ENCODE measurements at places on chromosomes 3 and 15.
A peak's percentile ranks its signal among the peaks of the same experiment; 100 is the strongest.

DNA sequence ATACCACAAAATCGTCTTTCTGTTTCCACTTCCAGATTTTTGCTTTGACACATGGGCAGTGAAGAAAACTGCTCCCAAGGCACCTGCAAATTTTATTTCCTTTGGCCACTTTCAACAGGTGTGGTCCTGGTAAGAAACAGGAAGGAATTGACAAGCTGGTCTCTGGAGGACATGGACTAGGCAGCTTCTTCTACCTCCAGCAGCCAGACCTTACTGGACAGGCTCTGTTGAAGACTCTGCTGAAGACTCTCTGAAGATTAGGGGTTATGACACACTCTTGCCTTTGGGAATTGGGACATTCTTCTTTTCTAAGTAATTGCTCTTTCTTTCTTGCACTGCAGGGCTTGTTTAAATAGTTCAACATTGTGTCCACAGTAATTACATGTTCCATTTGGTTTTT is 147.7 kb upstream of the DCBLD2 start:
- DNase-seq, result no peak

- DNase-seq, result no peak
Measured at GRCh38 chr3:119099785-119100184, 46.2 kb upstream of the TEX55 start.

DNA sequence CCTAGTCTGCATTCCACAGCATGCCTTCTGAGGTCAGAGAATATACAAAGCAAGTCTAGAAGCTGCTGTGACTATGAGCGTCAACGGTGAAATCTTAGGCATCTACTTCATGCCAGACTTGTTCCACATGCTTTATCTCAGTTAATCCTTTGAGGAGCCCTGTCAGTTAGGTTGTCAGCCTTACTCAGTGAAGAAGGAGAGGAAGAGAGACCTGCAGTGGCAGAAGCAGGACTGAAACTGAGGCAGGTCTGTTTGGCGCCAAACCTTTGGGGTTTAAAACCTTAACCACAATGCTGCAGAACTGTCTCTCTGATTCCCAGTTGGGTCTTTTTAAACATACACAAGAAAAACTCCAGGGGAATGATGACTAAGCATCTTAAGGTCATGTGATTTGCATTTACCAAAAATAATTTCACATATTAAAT is 139.0 kb upstream of the LIPC start:
- DNase-seq, result peak; percentile 29

DNA sequence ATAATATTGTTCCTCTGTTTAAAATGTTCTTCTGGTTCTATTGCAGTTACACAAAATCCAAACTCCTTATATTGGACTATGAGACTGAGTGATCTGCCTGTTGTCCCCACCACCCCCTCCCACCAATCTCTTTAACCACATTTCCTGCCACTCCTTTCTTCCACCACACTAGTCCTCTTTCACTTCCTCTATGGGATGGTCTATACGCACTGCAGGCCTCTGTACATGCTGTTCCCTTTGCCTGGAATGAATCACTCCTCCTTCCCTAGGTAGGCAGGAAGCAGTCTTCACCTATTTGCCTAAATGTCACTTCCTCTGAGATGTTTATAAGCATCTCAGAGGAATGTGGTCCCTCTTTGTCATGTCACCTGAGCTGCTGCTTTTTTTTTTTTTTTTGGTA is 4.0 kb downstream of the MAP2K1 start:
- DNase-seq, result no peak

DNA sequence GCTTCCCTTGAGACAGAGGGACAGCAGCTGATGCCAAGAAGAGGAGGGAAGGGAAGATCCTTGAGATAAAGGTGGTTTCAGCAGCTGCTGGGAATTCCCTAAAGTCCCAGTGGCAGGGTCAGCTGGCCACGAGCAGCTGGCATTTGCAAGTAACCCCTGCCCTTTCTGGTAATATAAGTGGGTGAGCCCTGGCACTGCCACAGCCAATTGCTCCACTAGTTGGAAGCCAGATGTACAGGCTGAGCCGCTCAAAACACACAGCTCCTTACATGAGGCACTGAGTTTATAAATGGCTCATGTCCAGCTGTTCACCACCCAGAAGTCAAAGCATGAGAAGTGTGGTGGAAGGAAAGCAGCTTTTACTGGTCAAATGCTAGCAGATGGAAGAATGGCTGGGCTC is 35.4 kb downstream of the PRR20G start:
- DNase-seq, result no peak

- DNase-seq, result no peak
Measured at GRCh38 chr3:38581774-38582173, 67.7 kb downstream of the SCN5A start.

DNA sequence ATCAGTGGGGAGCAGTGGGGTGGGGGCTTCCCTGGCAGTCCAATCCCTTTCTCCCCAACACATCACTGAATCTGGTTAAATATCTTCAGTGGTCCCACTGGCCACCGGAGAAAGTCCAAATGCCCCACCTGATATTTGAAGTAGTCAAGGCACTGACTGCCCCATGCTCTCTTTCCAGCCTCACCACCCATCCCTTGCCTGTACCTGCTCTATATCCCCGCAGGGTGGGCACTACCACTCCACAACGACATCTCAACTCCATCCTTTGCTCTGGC is 101.7 kb downstream of the DAPK2 start:
- no peak for DNase-seq

DNA sequence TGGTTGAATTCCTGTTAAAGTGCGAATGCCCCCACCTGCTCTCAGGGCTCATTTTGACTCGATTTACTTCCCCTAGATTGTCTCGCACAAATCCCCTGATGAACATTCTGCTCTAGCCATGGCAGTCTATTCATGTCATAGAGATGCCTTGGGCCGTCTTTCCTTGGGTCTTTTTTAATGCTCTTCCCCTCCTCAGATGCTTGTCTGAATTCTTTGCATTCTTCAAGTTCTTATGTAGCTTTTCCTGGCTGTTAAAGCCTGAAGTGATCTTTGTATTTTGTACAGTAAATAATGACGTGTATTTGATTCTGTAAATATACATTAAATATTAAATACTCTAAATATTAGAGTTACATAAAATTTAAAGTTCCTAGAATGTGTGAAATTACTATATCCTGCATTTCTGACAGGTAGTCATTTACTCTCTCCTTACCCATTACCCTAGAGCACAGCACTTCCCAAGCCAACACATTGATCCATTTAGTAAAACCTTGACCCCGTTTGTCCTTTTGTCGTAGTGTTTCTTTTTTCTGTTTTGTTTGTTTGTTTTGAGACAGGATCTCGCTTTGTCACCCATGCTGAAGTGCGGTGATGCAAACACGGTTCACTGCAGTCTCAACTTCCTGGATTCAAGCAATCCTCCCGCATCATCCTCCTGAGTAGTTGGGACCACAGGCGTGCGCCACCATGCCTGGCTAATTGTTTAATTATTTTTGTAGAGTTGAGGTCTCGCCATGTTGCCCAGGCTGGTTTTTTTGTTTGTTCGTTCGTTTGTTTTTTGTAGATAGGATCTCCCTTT is 47.9 kb downstream of the YEATS2 start:
- DNase-seq, result no peak

DNA sequence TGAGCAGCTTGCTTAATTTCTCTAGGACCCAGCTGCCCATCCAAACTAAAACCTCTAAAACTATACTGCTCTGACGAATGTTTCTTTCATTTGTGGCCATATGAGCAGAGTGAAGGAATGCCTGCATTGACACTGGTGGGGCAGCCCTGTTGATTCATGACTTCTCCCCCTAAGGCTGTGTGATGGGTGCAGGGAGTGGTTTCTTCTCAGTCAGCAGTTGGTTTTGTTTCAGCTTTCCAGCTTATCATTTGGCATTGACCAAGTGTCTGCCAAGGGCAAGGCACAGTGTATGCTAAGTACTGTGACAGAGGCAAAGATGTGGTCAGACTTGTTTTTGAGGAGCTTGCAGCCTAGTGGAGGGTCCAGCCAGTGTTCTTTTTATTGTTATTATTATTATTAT is 4.7 kb downstream of the ABHD6 start:
- DNase-seq, result no peak

GRCh38 chr3:144273601-144274000 is 302.0 kb downstream of the DIPK2A start:
- DNase-seq, result no peak

- no peak for DNase-seq
Measured at GRCh38 chr3:52469001-52469400, 13.6 kb downstream of the NISCH start.

- no peak for DNase-seq
Measured at GRCh38 chr3:105062853-105063252, 303.9 kb upstream of the ALCAM start.

DNA sequence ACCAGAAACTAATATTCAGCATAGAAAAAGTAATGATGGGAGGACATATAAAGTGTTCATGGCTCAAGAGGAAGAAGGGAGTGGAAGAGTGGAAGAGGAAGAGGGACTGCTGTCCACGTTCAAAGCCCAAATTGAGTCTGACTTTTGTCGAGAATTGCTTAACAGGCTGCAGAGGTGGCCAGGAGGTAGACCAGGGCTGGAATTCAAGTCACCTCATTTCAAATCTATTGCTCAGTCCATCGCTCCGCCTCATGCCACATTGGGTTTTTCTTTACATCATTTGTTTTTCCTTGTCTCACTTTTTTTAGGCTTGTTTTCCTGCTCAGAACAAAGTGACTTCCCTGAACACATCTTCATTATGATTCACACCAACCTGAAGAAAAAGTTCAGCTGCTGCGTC is 97.0 kb downstream of the RPL39L start:
- no peak for DNase-seq

DNA sequence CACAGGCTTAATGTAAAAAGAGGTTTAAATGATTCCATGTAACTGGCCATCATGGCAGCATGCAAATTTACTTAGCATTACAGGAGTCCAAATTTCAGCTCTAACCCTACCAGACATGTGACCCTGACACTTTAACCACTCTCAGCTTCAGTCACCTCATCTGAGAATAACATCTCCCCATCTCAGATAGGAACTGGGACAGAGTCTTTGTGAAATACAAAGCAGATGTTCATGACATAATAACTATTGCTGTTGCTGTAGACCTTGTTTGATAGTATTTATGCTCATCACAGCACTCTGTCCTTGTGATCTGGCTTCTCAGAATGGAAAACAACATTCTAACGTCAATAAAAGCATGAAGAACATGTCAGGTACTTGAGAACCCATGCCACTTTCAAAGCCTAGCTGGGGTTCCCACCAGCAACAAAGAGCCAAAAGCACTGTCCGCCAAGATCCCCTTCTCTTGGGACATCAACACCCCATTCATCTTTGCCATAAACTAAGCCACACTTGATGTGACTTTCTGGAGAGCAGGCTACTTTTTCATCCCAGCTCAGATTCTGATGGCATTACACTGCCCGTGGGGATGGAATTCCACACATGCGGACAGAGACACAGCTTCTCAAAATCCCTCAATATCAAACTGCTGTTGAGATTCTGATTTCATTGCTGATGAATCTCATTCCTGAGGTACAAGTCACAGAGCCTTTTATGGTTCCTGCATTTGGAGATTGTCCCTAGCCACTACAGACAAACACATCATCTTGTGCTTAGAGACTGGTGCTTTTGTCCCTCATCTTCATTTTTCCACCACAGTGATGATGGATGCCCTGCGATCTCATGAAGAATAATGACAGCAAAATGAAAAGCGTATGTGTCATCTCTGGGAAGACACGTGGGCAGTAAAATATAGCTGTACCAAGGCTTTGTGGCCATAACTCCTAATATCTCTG is 202.7 kb downstream of the TNIK start:
- DNase-seq, result no peak

GRCh38 chr15:86506401-86506800 is 426.7 kb downstream of the AGBL1 start:
- no peak for DNase-seq

- peak; percentile 32 for DNase-seq
Measured at GRCh38 chr15:40266828-40267304, 16.0 kb downstream of the ANKRD63 start.

DNA sequence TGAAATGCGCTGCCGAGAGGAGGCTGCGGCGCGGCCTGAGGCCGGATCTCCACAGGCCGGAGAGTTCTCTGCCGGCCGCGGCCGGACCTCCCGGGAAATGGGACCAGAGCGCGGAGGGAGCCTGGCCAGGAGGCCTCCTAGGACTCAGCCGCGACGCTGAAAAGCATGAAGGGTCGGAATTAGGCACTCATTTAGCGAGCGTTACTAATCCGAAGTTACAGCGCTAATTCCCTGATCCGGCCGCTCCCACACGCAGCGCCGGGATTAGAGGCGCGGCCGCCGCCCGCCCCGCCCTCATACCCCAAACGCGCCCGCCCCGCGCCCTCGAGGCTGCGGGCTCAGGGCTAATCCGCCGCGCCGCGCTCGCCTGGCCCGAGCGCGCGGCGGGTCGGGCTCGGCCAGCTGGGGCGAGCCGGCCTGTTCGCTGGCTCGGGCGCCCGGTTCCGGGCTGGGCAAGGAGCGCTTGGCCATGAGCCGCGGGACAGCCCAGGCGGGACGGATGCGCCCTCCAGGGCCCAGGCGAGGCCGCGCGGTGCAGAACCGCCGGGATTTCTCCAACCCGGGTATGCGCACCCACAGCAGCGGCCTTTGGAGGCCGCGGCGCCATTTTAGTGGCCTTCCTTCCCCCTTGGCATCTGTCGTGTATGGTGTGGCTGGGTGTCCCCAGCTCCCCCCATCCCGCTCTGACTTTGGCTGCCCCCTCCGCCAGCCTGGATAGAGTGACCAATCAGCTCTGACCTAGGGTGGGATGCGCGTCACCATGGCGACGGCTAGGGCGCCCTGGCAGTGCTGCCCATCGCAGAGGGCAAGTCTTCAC is 36.8 kb upstream of the POLG start:
- DNase-seq, result no peak

DNA sequence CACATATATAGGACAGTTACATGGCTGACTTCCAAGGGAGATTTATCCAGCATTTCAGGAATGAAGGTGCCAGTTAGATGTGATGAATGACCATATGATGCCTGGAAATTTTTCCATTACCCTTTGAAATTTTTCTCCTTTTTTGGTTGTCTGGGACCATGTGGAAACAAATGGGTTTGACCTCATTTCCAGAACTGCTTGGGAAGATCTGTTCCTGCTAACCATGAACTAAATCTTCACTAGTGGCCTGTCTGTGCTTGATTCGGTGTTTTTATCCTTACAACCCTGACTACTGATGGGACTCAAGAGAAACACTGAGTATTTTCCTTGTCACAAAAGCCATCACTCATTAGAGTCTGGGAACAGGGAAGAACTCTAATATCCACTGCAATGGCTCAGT is 409.4 kb downstream of the PDCD6IP start:
- DNase-seq, result no peak

DNA sequence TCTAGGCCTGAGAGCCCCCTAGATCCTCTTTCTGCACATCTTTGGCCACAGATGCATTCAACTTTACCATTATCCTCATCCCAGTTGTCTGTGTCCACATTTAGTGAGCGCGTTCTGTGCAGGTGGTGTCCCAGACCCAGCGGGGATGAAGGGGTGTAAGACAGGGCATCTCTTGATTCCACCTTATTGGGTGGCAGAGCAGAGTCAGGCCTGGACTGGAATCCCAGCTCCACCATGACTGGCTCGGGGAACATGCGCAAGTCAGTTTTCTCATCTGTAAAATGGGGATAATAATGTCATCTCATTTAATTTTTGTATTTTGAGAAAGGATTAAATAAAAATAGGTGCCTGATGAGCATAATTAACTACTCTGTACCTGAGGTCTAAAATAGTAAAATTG is 7.8 kb downstream of the SMAD6 start:
- DNase-seq, result no peak
